ENCODE measurements at places on chromosomes 11 and 22.

GRCh38 chr22:37077802-37078448, 26.4 kb downstream of the KCTD17 start:
- no peak for DNase-seq

DNA sequence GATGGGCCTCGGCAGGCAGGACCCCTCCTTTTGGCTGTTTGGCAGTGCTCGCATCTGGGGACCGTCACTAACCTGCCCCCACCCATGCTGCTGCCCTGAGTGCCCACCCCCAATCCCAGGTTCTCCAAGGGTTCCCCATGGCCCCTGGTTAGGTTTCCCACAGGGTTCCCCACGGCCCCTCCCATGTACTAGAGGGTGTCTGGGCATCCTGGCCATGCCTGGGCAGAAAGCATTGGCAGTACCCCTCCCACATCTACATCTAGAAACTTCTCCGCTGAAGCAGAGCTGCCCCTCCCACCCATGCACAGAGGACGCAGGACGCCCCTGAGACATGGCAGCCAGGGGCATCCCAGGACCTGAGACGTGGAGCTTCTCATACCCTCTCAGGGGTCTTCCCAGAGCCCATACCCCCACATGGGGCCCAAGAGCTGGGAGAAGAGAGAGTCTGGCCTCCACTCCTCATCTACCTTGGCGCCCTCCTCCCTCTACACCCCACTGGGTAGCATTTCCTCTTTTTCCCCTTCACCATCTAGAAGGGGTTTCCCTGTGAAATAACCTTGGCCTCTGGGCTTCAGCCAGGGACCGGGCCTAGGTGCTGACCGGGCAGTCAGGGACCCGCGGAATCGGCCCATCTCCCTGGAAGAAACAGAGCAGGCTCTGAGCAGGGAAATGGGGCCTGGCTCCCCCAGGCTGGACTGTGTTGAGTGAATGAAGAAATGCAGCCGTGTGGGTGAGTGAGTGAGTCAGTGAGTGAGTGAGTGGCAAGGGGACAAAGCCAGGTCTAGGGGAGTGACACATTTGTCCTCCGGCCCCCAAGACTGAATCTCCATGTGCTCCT, 987.3 kb downstream of the BRD1 start:
- no peak for DNase-seq

DNA sequence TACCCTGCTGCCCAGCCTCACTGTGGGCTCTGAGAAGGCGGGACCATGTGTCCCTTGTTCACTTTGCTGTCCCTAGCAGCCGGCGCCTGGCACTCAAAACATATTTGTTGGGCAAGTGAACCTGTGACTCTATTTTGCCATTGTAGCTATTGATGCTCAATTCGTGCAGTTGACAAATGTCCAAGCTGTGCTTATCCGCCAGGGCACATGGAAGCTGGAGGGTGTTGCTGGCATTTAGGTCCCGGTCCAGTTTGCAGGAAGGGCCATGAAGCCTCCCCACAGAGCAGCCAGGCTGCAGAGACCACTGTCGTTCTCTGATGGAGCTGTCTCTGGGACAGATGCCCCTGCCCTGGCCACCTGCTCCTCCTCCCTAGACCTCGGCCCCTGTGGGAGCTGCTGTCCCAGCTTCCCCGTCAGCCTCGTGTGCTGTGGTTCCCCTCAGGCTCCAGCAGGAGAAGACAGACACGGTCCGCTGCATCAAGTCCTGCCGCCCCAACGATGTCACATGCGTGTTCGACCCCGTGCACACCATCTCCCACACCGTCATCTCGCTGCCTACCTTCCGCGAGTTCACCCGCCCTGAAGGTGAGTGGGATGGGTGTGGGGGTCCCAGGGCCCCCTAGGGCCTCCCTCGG, 71.5 kb downstream of the FBLN1 start:
- DNase-seq: no peak

DNA sequence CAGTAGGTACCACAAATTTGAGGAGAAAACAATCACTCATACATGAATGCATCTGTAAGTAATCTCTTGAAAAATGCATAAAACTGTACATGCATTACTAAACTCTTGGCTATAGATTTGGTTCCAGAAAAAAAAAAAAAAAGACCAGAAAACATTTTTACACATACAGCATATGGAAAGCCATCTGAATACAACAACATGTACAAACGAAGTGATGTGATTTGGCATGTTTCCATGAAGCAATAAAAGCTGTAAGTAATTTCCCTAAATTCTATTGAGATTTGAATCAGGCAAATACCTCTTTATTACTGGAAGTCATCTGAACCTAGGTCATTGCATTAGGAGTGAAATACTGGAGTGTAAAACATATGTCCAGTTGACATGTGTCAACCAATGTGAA, 31.9 kb upstream of the ZC3H12C start:
- no peak for DNase-seq

GRCh38 chr22:31279821-31280505, 12.3 kb downstream of the PIK3IP1 start:
- DNase-seq: no peak

DNA sequence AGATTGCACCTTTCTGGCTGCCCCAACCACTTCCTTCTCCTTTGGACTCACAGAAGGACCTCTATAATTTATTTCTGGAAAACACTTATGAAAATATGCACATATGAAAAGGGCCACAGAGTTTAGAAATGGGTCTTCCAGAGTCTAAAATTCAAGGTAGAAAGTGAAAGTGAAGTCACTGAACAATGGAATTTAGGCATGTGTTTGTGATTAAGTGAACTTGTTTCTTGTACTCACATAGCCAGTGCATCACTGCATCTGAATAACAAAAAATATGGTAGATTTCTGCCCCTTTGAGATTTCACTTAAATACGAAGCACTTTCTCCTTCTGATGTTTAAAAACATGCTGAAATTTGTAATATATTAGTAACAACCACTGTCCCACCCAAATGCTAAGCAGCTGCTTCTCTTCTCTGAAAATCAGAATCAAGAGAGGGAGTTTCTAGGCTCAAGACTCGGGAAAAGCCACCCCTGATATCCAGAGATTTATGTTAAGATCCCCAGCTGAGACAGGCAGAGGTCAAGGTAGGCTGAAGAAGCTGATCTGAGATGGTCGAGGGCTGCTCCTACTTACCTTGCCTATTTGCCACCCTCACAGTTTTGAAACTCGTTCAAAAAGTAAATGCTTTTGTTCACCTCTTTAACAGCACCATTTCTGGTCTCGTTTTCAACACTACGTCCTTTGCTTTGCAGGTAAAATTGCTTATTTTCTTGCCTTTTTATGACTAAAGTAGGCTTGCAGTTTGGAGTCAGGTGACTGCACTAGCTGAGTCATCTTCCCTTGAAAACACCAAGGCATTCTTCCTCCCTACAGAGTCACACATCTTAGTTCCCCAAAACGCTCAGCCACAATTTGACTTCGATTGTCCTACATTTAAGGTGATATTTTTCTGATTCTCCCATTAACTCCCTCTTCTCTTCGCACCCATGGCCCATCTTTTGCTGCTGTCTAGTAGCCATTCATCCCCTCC, at the start of gene XKR3:
Gene XKR3, minus strand, starts transcription at position 696 of the 972 bp plus-strand sequence. CDS start 17,338 bp downstream, outside the sequence.
- DNase-seq: no peak

DNA sequence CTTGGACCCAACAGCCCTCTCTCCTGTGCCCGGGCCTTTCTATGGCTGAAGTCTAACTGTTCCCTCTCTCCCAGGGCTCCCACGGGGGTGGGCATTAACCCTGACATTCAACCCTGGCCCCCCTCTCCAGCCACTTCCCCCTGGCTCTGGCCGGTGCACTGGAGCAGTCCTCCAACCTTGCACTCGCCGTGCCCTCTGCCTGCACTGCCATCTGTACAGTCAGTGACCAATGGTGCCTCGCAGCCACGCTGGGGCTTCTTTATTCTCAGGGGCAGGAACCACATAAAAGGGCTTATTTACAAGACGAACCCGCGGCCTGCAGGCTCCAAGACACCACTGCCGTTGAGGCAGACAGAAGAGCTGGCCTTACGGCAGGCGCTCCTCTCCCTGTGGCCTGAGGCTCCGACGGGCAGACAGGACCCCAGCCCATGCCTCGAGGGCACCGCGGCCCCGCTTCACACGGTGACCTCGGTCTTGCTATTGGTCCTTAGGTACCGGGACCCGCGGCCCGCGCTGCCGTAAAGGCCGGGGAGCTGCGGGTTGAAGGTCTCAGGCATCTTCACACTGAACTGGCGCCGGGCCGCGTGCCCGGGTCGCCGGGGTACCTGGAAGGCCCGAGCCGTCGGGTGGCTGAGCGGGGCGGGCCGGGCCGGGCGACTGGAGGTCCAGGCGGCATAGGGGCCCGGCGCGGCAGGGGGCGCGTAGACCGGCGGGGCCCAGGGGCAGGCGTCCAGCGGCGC, 5.4 kb downstream of the SHISA8 start:
- no peak for DNase-seq

DNA sequence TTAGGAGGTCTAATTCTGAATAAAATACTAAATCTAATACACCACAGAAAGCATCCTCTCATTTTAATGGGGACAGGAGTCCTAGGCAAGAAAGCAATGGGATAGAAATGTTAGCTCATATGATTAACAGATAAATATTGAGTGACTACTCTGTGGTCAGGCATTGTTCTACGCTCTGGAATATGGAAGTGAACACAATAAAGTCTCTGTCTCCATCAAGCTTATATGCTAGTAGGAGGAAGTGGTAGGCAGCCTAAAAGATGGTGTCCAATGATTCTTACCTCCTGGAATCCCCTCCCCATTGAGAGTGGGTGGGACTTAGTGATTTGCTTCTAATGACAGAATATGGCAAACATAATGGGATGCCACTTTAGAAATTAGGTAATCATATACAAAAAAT, 160.3 kb upstream of the PDGFD start:
- DNase-seq: no peak
